ENCODE measurements at places on chromosomes 16 and 17.

DNA sequence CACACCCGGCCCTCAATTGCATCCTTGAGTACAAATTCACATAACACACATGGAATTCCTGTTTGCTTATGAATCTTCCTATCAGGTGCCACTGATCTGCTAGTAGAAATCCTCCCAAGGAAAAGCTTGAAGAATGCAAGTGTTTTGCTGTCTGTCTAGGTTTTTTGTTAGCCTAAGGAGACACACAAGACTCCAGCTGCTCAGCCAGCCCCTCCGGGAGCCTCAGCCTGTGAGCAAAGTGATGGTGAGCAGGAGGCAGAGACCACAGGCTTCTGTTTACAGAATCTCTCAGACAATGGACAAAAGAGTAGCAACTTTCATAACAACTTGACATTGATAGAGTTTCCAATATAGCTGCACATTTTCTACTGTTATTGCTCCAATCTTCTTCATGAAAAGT is 18.4 kb upstream of the PRKCA start:
- no peak for DNase-seq

DNA sequence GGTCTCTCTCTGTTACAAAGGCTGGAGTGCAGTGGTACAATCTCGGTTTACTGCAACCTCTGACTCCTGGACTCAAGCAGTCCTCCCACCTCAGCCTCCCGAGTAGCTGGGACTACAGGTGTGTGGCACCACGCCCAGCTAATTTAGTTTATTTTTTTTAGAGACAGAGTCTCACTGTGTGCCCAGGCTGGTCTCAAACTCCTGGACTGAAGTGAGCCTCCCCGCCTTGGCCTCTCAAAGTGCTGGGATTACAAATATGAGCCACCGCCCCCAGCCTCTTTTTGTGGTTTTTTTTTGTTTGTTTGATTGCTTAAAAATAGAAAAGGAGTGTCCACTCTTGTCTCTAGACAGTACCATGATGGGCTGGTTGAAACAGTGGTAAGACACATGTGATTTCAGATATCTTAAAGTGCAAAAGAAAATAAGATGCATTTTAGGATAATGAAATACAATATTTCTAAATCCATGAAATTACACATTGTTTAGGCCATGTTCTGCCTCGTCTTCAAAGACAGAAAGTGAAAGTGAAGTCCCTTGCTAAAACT is 27.4 kb downstream of the KIAA0513 start:
- no peak for DNase-seq

GRCh38 chr17:33234930-33235685 is 58.0 kb downstream of the ASIC2 start:
- no peak for DNase-seq

- no peak for DNase-seq
Observed at GRCh38 chr17:36643086-36643685, 41.8 kb downstream of the MRM1 start.

DNA sequence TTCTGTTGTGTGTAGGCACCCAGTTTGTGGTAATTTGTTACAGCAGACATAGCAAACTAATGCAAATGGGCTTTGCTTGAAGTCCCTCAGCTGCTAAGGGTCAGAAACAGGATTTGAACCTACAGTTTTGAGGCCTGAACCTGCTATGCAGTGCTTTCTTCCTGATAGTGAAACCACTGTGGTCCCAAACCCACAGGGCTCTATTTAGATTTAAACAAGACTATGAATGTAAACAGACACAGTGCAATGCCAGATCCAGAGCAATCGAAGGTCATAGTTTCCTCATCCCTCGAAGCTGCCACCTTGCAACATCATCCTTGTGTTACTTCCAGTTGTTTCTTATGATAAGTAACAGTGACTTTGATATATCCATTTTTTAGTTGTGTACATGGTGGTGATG is 630.2 kb downstream of the WWOX start:
- no peak for DNase-seq

Measured in GM12892 (cell line).